Chondrocyte (in vitro differentiated cells): ENCODE measurements at places on chromosomes 5 and 9. TPM values are rescaled to one million over a fixed set of nuclear protein-coding genes. Genes with fewer than 3 reads are reported as not detected.

GRCh38 chr5:128674837-128675446 lies 136.9 kb upstream of the FBN2 start:
- no peak for DNase-seq

GRCh38 chr9:13480693-13481092 lies 201.2 kb upstream of the MPDZ start:
- DNase-seq: no peak

DNA sequence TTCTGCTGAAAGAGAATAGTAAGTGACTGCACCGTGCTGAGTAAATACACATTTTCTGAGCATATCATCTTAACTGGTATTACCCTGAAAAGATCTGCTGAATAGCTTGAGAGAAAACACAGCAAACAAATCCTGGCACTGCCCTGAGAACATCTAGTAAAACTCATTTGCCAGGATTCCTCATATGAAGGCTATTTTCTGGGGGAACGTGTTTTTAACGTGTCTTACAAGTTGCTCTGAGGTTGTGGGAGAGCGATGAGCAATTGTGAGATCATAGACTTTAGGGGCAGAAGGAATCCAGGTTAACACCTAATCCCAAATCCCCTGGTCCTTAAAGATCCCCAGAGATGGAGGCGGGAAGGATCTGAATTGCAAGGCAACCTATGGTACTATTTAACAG lies 331.9 kb upstream of the RFX3 start:
- DNase-seq: no peak

DNA sequence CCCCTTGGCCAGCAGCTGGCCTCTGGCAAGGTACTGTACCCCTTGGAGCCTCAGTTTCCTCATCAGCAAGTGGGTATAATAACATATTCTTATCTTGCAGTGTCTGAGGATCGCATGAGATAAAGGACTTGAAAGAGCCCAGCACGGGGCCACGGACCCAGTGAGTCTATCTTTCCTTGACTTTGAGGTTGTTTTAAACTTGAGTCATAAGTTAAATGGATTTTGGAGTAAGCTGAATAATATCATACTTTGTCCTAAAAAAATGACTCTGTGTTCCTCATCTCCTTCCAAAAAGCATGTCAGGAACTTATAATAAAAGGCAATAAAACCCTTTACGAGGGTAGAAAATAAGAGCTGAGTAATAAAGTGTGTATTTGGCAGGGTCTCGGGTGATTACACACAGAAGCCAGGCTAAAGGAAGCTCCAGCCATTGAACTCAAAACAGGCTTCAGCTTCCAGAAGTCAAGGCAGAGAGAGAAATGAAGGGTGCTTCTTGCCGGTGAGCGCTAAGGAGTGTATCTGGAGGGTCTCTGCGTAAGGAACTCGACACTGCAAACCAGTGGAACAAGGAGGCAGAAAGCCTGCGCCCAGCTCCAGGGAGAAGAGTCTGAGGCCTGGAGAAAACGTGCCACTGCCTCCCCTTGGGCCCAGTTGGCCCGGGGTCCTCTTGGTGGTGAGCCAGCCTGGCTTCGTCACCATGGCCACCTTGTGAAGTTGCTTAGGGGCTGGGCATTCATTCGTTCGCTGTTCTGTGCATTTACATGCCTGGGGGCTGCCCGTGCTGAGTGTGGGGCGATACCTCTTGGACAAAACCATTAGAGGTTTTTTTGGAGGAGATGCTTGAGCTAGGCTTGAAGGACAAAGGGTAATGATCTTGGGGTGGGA lies 72.4 kb upstream of the PHYKPL start:
- DNase-seq: peak; percentile 37

GRCh38 chr9:95545831-95546567 lies 29.2 kb upstream of the PTCH1 start:
- DNase-seq: no peak

DNA sequence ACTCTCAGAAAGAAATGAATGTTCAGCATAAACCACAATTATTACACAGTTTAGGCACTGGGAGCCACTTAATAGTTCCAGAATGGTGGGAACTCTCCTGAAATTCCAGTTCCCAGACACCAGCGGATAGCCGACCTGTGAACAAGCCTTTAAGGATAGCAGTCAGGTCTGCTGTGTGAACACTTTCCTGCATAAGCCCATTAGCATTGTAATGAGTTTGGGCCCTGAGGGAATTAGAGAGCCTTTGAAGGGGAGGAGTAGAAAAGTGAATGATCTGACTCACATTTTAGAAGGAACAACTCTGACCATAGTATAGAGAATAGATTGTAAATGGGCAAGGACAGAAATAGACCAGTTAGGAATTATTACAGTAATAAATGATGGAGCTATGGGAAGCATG lies 189.1 kb downstream of the ADGRV1 start:
- no peak for DNase-seq

DNA sequence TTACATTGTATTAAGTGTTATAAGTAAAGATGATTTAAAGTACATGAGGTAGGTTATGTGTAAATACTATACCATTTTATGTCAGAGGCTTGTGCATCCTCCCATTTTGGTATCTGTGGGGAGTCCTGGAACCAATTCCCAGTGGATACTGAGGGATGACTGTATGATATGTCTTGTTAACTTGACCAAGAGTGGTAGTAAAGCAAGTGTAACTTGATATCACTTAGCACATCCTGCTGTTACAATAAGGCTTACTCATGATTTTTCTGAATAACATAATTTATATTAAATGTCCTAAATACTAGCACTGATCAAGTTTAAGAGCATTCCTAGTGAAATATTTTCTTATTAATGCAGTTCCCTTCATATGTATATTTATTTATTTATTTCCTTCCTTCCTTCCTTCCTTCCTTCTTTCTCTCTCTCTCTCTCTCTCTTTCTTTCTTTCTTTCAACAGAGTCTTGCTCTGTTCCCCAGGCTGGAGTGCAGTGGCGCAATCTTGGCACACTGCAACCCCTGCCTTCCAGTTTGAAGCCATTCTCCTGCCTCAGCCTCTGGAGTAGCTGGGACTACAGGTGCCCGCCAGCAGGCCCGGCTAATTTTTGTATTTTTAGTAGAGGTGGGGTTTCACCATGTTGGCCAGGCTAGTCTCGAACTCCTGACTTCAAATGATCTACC lies 7.5 kb downstream of the NDFIP1 start:
- no peak for DNase-seq

DNA sequence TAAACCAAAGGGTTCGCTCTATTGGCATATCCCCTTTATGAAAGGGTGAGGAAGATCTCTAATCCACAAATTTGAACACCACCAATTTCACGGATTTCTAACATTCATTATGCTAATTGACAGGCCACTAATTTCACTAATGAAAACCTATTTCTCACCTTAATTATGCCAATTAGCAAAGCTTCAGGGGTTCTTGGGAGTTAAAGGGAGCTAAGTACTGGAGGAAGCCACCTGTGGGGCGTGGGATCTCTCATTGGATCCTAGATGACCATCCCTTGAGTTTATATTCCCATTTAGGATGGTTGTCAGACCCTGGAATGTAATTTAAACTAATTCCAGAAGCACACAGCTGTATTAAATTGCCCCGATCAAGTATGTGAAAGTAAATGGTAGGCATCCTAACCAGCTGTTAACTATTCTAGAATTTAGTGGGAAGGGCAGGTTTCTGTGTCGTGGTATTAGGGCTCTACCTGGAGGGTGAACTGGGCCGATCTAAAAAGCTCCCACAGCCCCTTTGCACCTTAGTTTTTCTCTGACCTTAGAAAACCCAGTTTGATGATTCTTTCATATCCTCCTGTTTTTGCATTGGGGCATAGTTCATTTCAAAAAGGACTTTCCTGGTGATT lies 77.1 kb downstream of the C9orf152 start:
- no peak for DNase-seq

DNA sequence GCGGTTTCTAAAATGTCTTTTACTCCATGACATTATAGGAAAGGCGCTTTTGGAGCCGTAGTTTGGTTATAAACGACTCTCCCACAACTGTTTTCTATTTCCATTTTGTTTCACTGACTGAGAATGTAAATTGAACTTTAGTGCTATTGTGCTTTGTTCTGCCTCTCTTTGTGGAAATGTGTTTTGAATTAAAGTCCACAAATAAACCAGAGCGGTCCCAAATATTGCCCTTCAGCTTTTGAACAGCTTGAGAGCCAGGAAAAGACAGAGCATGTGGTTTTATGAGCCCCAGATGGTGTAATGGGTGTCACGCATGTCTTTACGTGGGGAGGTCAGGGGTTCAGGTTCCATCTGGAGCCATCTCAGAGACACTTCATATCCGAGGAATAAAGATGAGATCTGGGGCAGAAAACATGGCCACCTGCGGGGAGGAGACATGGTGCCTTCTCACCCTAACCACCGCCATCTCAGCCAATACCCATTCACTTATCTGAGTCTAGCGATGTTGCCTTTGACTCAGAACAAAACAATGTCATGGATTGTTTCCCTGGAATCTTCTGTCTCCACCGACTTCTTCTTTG lies 42.5 kb upstream of the ROR2 start:
- DNase-seq: no peak

DNA sequence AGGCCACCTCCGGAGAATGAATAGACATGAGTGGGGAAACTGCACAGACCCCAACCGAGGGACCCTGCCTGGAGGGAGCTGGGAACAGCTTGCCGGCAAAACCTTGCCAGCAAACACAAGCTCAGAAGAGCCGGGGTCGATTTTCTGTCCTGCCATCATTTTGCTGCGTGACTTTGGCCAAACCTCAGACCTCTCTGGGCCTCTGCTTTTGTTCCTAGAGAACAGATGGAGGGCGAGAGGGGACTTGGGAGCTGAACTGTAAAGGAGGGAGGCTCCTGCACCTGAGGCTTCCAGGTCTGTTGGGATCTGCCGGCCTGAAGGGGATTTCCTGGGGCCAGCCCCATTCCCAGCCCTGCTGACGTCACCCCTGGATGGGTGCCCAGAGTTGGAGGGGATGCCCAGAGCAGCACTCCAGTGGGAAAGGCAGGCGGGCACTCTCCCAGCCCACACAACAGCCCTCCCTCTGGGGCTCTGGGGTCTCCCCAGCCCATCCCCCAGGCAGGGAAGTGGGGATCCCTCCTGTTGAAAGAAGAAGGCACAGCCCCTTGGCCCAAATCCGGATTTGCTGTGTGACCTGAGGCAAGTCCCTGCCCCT lies 40.4 kb upstream of the SYNPO start:
- DNase-seq: peak; percentile 95

DNA sequence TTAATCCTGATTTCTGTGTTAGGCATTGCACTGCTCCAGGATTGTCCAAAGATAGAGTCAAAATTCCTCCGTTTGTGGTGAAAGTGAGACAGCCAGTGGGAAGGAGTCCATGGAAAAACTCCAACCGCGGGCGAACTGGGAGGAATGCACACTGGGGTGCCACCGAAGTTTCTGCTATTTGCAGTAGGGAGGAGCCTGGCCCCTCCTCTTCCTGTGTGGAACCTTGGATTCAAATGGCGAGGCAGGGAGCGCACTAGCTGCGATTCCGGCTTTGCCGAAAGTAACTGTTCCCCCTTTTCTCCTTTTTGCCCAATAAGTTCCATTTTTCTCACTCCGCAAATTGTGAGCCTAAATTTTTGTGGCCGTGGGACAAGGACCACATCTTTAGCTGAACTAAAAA lies 9.3 kb downstream of the BAAT start:
- no peak for DNase-seq

DNA sequence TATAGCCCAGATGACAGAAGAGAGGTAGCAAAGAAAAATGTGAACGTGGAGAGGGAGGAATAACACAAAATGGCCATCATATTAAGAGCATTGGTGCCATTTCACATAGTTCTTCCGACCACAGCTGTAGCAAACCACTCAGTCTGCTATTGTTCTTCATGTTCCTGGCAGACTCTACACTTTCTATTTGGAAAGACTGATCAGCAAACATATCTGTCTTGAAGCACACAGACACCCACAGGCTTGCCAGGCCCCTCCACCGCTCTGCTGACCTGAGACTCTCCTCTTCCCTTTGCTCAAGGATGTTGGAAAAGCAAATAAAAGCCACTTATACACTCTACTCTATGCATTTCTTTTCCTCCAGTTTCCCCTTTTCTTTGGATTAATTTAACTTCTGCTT lies 298.0 kb downstream of the FBXL7 start:
- no peak for DNase-seq

DNA sequence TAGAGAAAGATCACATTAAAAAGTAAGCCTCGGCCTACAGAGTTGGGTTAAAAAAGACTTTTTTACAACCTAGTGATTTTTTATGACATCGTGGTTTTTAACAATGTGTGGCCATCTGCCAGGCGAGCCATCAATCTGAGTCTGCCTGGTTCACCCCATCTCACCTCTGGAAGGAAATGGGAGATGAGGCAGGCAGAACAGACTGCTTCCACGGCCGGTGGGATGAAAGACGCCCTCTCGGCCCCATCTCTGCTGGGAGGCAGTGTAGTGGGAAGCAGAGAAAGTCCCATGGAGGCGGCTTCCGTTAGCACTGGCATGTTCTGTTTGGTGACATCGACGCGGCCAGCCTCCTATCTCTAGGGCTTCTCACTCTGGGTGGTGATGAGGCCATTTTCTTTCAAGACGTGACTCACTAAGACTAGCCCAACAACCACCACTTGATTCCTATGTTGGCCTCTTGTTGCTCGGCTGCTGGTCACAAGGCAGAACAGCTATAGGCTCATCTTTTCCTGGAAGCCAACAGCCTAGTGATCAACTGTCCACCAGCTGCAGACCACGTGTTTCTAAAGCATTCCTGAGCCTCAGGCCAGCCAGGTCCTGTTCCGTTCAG lies 132.4 kb upstream of the OTULINL start:
- DNase-seq: no peak

GRCh38 chr5:107696498-107696897 lies 25.8 kb upstream of the EFNA5 start:
- no peak for DNase-seq

GRCh38 chr5:68178579-68178978 lies 37.0 kb upstream of the PIK3R1 start:
- DNase-seq: no peak

DNA sequence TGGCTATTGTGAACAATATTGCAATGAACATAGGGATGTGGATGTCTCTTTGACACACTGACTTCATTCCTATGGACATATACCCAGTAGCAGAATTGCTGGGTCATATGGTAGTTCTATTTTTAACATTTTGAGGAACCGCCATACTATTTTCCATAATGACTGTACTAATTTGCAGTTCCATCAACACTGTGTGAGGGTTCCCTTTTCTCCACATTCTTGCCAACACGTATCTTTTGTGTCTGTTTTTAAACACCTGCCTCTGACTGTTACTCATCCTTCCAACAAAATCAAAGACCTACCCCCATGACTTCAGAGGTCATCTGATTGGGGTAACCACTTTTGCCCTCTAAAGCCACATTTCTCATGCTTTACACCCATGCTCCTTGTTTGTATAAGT lies 133.5 kb downstream of the MED27 start:
- no peak for DNase-seq

The FCHSD1 gene
- total RNA-seq: 16.4 to 29.8 TPM (median 24.7 TPM) in 3 replicates

The GRM6 gene
- not detected in 3 replicates for total RNA-seq

The COL23A1 gene
- 0.12 to 0.15 TPM in 2 of 3 replicates, not detected in the other for total RNA-seq

The CTXN3 gene
- not detected in 3 replicates for total RNA-seq

The NR5A1 gene
- total RNA-seq: not detected in 3 replicates

The IFNA21 gene
- not detected in 3 replicates for total RNA-seq

The TMEM161B gene
- total RNA-seq: 7.6 to 13.5 TPM (median 9.6 TPM) in 3 replicates
